Left renal pelvis (tissue), 4 donors: ENCODE measurements at places on chromosomes 13 and 19. TPM values are rescaled to one million over a fixed set of nuclear protein-coding genes. Genes with fewer than 3 reads are reported as not detected.

The WDR87 gene
- polyA plus RNA-seq, result not detected

- no peak for DNase-seq
These were observed 119.8 kb downstream of the STARD13 start for GRCh38 chr13:33165787-33166186.

The NXNL1 gene
- 0.26 TPM for polyA plus RNA-seq

GRCh38 chr19:47836038-47836437 lies 14.3 kb downstream of the CRX start:
- no peak for DNase-seq

DNA sequence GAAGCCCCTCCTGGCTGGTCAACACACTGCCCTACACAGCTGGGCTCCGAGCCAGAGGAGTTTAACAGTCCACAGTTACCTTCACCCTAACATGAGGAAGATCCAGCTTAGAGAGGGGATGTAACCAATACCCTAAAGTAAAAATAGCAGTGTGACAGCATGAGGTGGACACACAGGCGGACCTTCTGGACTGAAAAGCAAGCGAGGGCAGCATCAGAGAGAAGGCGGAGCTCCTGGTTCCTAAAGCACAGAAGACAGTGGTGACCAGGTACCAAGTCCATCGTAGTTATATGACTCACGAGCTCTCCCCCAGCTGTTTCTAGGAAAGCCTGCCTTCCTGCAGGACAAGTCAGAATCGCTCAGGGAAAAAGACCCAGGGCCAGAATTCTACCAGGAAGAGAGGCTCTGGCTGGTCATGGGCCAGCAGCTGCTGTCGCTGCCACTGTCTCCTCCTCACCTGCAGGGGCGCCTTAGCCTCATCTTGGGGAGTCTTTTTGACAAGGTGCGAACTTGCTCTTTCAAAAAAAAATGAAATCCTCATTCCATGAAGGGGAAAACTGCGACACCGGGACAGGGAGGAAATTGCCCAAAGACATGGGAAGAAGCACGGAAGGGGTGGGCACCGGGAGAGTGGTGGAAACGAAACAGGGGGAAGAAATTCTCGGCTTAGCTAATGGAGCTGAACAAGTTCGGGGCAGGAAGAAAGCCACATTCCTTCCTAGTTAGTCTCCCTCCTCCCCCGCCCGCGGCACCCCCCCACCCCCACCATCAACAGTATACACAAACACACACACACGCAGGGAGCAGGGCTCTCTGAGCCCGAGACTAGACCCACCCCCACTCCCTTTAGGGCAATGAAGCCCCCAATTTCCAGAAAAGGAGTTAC lies 1.7 kb downstream of the ELL start:
- peak; percentile 69 for DNase-seq

GRCh38 chr13:63972328-63972727 lies 2556.7 kb upstream of the PCDH20 start:
- DNase-seq, result no peak

DNA sequence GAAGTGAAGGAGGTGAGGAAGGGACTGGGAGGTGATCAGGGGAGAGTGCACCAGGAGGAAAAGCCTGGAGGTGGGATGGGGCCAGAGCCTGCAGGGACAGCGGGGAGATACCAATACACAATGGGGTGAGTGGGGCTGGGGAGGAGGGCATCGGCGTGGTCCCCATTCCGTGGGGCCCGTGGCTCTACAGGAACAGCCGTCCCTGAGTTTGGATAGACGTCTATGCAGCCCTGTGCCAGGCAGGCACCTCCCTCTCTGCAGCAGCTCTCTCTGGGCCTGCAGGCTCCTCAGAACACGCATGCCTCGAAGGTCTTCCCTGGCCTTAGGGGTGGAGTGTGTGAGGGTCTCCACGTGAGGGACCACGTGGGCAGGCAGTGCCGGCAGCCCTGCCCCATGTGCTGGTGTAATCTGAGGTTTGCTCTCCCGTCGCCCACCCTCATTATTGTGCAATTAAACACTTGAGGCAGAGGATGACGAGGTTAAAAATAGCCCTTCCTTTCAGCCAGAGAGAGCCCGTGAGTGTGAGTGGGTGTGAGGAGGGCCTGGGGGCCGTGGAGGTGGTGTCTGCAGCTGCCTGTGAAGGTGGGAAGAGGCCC lies 16.5 kb downstream of the C2CD4C start:
- DNase-seq, result no peak

The OR10H2 gene
- not detected for polyA plus RNA-seq

The LGALS7B gene
- polyA plus RNA-seq, result 1.7 TPM

The CGB2 gene
- not detected for polyA plus RNA-seq

- no peak for DNase-seq
These were observed at the start of gene NTF4 for GRCh38 chr19:49064768-49065611. TSS of gene NTF4 (minus strand) at chr19:49064818. CDS start at chr19:49061997, 2,821 bp downstream.

- DNase-seq, result no peak
These were observed 13.8 kb downstream of the BIVM start for GRCh38 chr13:102812611-102813287.

GRCh38 chr19:36064826-36065225 lies 10.1 kb downstream of the WDR62 start:
- DNase-seq, result no peak

The CGB8 gene
- not detected for polyA plus RNA-seq

The CCDC70 gene
- polyA plus RNA-seq, result not detected

DNA sequence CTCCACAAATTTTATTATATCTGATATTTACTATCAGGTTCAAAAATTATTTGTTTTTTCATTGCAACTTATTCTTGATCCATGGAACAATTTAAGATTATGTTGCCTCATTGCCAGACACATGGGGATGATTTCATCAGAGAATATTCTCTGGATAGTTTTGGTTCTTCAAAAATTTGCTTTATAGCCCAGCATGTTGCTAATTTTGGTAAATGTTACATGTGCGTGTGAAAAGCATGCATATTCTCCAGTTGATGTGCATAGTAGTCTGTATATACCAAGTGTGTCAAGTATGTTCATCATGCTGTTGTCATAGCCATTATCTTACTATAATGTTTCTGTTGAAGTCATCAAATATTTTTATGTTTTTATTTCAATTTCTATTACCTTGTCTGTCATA lies 122.3 kb downstream of the RFC3 start:
- no peak for DNase-seq

DNA sequence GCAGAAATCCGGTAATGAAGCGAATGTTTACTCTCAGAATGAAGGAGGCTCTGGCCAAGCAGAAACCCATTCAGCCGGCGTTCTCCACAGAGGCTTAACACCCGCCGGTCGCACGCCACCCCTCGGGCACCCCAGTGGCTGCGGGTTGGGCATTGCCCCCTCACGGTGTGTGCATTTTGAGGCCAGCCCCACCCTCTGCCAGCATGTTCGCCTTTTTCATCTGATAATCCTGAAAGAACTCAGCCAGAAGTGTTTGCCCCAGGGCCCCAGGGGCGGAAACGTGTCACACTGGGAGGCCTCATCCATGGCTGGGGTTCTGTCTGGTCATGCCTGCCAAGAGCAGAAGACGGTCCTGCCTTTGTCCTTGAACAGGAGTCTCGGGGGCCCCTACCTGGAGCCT lies 34.2 kb downstream of the COMP start:
- no peak for DNase-seq

GRCh38 chr19:6740589-6741343 lies 1.3 kb downstream of the TRIP10 start:
- DNase-seq, result no peak

The WIZ gene
- polyA plus RNA-seq, result 29.5 TPM

DNA sequence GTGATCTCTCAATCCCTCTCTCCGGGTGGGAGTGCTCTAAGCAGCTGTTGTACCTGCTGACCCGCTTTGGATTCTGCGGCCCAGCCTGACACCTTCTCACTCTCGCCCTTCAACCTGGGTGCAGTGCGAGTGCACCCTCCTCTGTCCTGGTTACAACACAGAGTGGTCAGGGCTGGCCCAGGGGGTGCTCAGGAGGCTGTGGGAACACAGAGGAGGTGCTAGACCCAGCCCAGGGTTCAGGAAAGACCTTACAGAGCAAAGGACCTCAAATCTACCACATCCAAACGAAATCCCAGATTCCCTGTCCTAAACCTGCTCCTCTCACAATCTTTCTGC lies 23.7 kb downstream of the ZNF175 start:
- DNase-seq, result no peak

- no peak for DNase-seq
These were observed 7.2 kb upstream of the TEX101 start for GRCh38 chr19:43407416-43408005.

DNA sequence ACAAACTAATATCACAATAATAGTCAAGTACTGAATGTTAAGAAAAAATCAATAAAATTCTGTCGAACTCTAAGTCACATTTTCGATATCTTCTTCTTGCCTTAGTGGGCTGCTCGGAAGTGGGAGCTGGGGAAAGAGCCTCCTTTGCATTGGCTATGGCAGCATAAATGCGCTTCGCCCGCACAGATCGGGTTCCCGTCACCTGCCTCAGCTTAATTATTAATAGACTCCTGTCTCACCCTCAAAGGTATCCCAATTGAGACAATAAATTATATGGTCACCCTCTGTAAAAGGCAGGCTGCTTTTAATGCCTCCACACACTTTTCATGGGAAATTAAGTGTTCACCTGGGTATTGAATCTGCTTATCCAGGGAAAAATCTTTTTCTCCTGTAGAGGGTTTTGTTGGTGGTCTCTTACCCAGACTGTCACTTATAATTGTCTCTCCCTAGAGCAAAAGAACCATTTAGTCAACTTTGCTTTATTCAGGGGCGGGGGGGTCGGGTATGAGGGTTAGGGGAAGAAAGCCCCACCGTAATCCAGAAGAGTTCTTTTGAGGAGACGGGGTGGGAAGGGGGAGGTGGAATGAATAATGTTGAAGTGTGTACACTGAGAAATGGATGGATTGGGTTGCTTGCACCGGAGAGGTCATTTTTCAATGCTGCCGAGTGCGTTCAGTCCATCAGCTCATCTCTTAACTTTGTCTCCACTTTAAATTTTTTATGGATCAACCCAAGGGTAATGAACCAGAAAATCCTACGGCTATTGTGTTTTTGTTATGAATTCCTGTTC lies 682.6 kb upstream of the SGCG start:
- DNase-seq, result peak; percentile 14

The RPL13A gene
- 3,072 TPM for polyA plus RNA-seq

DNA sequence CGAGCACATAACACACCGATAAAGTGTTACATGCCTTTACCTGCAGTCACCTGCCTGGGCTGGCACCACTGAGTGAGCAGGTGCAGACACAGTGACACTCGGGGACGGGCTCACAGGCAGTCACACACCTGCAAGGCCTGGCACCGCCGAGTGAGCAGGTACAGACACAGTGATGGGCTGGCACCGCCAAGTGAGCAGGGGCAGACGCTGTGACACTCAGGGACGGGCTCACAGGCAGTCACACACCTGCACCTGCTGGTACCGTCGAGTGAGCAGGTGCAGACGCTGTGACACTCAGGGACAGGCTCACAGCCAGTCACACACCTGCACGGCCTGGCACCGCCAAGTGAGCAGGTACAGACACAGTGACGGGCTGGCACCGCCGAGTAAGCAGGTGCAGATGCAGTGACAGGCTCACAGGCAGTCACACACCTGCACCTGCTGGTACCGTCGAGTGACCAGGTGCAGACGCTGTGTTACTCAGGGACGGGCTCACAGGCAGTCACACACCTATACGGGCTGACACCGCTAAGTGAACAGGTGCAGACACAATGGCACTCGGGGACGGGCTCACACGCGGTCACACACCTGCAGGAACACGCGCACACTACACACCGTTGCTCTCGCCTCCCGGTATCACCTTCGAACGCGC lies 470 bp downstream of the ZNF835 start:
- peak; percentile 5 for DNase-seq

GRCh38 chr19:11737964-11738745 lies 591 bp downstream of the ZNF823 start:
- DNase-seq, result peak; percentile 12

DNA sequence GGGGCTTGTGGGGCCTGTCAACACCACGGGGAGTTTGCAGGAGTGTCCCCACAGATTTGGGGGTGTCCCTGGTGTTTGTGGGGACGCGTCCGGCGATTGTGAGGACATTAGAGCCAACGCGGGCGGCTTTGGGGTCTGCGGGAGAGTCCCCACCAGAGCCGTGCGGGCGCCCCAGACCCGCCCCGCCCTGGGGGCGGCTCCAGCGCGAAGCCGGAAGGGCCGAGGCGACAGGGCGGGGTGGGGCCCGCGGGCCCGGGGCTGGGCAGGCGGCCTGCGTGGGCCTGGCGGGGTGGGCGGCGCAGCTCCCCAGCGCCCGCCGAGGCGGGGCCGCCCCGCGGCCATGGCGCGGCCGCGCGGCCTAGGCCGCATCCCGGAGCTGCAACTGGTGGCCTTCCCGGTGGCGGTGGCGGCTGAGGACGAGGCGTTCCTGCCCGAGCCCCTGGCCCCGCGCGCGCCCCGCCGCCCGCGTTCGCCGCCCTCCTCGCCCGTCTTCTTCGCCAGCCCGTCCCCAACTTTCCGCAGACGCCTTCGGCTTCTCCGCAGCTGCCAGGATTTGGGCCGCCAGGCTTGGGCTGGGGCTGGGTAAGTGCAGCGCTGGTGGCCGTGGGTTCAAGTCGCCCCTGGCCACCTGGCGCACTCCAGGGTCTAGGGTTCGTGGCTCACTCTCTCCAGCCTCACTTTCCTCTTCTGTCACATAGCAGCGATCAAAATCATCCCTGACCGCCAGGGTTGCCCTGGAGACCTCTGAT lies 10.3 kb downstream of the PDE4A start:
- no peak for DNase-seq
